Activated T-helper 1 cell treated with anti-CD3 and anti-CD28 coated beads, Interleukin-12 subunit alpha, Interleukin-12 subunit beta, Interleukin-2, Interleukin-4 antibody, amounts not matched to agents 30 ng/mL and 10 ng/mL and 1 ng/mL, durations not matched to agents 14 hours and 24 hours and 36 hours (primary cell): ENCODE measurements at places on chromosomes 5 and 9. TPM values are rescaled to one million over a fixed set of nuclear protein-coding genes. Genes with fewer than 3 reads are reported as not detected.

DNA sequence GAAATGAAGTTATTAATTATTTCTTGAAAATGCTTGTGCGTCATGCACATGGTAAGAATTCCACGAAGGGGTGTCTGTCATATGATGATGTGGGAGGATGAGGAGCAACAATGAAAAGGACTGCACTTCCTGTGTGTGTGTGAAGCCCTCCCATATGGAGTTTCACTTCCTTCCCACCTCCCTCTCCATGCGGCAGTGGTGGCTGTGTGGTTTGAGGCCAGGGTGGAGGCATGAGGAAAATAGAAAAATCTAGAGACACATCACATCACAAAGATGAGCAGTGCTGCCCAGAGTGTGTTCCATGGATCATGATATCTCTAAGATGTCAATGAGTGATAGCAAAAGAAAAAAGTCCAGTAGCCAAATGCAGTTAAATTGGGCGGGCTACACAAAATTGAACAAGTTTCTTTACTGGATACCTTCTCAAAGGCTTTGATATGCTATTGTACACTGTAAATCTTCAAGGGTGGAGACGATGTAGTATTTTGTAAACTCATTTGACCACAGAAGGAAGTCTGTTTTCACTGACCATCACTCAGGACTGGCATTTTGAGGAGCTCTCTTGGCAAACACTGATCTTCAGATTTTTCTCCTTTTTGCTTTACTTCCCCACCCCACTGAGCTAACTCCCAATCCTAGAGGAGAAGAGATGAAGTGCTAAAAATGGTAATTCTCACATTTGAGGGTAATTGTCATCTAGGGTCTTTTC is 55.7 kb upstream of the EQTN start:
- no peak for DNase-seq

- DNase-seq, result no peak
Observed at GRCh38 chr9:89902450-89903140, 297.8 kb downstream of the GADD45G start.

GRCh38 chr5:75482482-75482881 is 28.9 kb downstream of the CERT1 start:
- no peak for DNase-seq

GRCh38 chr5:34045023-34045422 is 2.0 kb upstream of the C1QTNF3 start:
- no peak for DNase-seq

DNA sequence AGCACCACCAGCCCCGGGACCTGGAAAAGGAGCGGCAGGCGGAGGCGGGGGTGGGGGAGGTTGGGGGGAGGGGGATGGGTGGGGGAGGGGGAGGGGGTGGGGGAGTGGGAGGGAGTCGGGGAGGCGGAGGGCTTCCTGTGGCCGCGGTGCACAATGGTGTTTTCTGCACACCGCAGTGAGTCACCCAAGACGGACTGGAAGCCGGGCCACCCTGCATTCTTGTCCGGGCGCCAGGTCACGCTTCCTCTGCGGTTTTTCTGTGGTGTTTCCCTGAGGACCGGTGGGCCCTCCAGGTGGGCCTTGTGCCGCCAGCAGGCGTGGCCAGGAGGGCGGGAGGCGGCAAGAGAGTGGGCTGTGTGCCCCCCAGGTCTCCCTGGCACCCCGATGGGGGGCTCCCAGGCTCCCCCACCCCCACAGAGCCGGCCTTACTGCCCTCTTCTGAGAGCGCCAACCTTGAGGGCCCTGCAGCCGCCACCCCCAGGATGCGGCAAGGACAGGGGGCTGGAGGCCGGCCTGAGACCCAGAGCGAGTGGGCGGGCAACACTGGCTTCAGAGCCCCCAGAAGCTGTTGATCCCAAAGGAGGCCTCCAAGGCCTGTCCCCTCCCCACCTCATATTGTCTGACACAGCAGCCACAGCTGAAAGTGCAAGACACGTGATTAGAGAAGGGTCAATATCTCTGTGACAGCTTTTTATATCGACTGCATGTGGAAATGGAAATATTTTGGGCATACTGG is 11.1 kb downstream of the EXD3 start:
- DNase-seq, result peak; percentile 16

DNA sequence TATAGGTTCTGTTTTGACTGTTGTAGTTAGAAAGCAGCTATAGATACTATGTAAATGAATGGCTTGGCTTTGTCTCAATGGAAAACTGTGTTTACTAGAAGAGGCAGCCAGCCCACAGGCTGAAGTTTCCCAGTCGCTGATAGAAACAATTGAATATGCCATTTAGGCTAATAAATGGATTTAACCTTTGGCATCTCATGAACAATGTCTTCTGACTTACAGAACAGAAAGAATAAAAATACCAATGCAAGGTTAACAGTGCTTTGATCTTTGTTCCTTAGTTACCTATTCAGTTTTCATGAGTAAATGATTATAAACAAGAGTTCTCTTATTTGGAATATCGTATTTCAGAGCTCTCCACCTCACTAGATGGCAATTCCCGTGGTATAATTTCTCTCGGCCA is 120.6 kb downstream of the PAM start:
- no peak for DNase-seq

DNA sequence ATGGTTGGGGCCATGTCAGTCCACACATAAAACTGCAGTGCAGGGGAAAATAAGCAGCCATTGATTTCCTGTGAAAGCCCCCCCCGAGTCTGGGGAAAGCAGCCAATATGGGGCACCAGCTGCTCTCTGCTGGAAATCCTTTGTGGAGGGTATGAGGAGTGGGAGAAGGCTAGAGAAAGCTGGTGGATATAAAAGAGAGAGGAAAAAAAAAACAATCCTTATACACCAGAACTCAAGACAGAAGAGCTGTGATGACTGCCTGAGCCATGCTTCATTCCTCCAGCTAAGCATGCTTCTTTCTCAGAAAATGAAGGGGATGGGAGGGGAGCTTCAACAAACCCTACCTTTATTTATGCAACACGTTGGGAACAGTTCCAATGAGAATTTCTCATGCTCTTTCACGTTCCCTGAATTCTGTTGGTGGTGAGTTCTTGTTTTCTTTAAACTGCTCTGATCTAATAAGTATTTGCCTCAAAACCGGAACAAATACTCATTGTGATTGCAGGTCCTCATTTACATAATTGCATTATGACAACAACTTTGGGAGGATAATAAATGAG is 688.0 kb upstream of the SEMA6A start:
- DNase-seq, result no peak

DNA sequence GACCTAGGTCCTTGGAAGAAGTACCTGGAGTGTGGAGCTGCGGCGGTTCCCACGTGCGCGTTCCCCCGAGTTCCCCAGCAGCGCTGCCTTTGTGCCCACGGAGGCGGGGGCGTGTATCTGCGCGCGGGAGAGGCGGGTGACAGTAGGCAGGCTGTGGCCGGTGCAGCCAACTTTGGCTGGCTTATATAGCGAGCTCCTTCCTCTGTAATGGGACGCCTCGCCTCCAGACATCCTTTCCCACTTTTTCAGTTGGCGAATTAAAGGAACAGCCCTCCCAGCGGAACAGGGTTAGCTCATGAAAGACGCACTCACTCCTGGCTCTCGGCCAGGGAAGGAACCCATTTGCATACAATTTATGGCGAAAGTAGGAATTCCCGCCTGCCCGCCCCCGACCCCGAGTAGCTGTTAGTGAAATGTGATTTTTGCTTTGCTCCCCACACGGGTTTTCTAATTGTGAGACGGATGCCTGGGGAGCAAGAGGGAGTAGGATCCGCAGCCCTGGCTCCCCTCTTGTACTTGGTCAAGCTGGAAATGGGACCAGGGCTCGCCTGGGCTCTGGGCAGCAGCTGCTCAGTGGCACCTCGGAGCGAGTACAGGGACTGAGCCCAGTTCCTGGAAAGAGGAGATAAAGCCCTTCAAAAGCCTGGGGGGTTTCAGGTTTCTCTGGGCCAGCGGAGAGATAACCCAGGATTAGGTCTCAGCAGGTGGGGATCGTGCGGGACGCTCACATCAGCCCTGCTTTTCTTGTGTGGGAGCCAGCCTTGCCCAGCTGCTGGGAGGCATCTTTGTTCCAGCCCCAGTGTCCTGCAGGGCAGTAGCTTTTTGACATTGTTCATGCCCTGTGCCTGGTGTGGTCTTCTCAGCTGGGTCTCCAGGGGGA is at the start of gene TNC:
TSS of gene TNC (minus strand) at position 159 of the 880 bp plus-strand sequence. CDS start 27,139 bp downstream, outside the sequence.
- DNase-seq, result no peak

- DNase-seq, result no peak
Observed at GRCh38 chr5:55865831-55866230, 14.7 kb downstream of the IL31RA start.

DNA sequence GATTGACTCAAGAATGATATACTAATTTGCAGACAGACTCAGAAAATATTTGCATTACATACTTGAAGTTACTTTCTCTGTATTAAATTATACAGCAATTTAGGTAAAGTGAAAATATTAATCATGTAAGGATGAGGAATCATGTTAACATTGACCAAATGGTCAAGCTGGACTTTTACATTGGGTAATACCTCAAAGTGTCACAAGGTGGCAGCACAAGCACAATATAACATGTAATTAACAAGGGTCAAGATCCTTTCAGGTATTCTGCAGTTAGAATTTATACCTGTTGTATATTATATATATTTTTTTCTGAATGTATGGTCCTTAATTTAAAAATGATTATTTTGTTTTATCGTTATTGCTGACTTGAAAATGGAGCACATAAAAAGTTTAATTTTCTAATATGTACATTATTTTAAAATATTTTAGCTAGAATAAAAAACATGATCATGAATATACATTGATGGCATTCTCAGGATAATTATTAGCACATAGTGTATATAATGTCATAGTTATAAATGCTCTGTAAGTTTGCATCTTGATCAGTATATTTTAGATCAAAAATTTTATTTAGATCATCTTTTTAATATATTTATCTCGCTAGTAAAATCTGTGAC is 8.6 kb downstream of the HAPLN1 start:
- no peak for DNase-seq

- DNase-seq, result no peak
Observed at GRCh38 chr5:161786686-161787085, 61.2 kb upstream of the GABRA1 start.

GRCh38 chr9:85978496-85978895 is 37.5 kb downstream of the NAA35 start:
- DNase-seq, result no peak

DNA sequence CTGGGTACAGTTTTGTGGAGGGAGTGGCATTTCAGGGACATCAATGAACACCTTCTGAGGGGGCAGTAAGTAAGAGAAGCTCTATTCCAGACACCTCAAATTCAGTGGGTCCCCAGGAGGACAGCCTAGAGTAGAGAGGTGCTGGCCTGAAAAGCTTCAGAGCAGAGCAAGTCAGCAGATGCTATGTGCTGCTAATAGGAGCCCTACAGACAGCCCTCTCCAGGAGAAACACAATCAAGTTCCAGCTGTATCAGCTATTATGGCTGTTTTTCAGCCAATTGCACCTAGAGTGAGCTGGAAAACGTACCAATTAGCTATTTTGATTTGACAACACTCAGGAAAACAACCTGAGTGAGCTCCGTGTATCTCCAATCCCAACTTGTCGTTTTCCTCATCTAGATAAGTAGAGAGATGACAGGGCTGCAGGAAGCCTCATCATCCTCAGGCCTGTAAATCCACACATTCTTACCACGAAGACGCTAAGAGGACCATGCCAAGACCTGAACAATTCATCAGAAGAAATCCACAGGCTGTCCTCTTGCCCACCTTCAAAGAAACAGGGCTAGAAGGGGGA is 104.9 kb downstream of the PIK3R1 start:
- no peak for DNase-seq

GRCh38 chr5:160458806-160459800 is 37.4 kb downstream of the PTTG1 start:
- DNase-seq, result no peak

GRCh38 chr5:164098531-164098930 is 593.1 kb downstream of the MAT2B start:
- no peak for DNase-seq

GRCh38 chr9:131279196-131279862 is 3.0 kb upstream of the FAM78A start:
- no peak for DNase-seq

GRCh38 chr9:127809540-127810377 is 7.1 kb downstream of the FPGS start:
- no peak for DNase-seq

- DNase-seq, result no peak
Observed at GRCh38 chr9:116000748-116001329, 152.8 kb upstream of the PAPPA start.

- DNase-seq, result no peak
Observed at GRCh38 chr9:117414906-117415331, at the start of gene ASTN2. TSS of gene ASTN2 (minus strand) at chr9:117415057. CDS start at chr9:117414938, 119 bp downstream.

GRCh38 chr9:9791611-9792010 is 821.2 kb downstream of the PTPRD start:
- no peak for DNase-seq

DNA sequence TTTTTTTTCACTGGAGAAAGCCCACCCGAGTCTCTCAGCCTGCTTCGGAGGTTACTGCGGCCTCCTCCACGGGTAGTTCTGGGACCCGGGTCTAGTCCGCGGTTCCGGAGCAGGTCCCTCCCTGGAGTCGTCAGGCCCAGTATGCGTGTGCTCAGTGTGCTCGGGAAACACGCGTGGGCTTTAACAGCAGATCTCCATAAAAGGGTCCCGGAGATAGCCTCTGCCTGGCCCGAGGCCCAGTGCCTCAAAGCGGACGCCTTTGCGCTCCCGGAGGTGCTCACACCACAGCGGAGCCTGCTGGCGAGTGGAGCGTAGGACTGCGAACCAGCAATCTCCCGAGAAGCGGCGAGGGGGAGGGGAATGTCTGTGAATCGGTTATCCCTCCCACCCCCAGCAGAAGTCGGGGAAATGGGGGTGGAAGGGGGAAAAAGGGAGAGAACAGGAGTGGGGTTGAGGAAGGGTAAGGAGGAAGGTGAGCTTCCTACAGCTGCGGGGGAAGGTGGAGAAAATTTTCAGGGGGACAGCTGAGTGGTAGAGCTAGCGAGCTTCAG is 28.7 kb downstream of the CDKN2A start:
- DNase-seq, result peak; percentile 39

DNA sequence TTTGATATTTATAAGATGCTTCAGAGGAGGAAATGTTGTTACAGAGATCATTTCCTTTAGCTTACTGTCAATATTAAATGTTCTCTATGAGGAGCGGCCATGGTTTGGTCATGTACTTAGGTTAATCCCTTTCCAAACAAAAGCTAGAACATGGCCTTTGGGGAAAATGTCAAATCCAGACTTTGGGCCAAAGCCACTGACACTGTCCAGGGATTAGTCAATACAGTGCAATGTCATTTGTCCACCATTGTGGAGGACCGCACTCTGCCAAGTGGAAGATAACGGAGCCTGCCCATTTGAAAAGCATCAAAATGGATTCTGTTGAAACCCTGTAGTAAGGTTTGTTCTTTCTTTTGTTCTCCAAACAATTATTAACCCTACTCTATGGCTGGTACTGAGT is 50.1 kb downstream of the FRMPD1 start:
- no peak for DNase-seq

DNA sequence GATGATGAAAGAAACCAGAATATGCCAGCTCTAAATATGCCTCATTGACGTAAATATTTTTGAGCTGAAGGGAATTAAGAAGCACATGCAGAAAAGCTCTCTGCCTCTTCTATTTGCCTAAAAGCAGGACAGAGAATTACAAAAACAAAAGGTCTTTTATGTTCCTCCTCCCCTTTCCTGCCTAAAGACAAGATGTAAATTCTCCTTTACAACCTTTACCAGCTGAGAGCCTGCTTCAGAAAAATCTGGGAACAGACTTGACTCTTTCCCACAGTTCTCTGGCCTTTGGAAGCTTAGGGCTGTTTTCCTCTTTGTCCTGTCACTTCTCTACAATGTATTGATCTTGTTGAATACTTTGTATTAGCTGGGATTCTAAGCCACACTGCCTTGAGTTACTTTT is 199.7 kb downstream of the TMC1 start:
- DNase-seq, result no peak

Gene SLC36A2
- not detected in 2 replicates for total RNA-seq

Gene PRDM9
- total RNA-seq, result not detected in 2 replicates

Gene SPATA31A3
- total RNA-seq, result not detected in 2 replicates

Gene OMD
- not detected in 2 replicates for total RNA-seq

Gene TBCA
- total RNA-seq, result 179 and 212 TPM in 2 replicates

Gene CTNND2
- total RNA-seq, result not detected in 2 replicates
